ENCODE measurements at places on chromosomes 6 and 20.

GRCh38 chr20:1164871-1165270, 19.9 kb downstream of the TMEM74B start:
- no peaks in the 10 kb centered on the region for H3K27me3 ChIP-seq
- DNase-seq, result no peak
- no peaks in the 10 kb centered on the region for H3K36me3 ChIP-seq
- peaks cover 10% of the 10 kb centered on the region for H3K4me1 ChIP-seq
- H3K27ac ChIP-seq, result no peak overlapping the region

- H3K36me3 ChIP-seq, result peaks cover 3% of the 10 kb centered on the region
- H3K27ac ChIP-seq, result no peak overlapping the region
- H3K27me3 ChIP-seq, result no peaks in the 10 kb centered on the region
- H3K4me3 ChIP-seq, result no peak overlapping the region
- no peaks in the 10 kb centered on the region for H3K4me1 ChIP-seq
These were observed 50.4 kb upstream of the TLDC2 start for GRCh38 chr20:36825385-36826104.

GRCh38 chr6:113190170-113190569, 667.0 kb upstream of the MARCKS start:
- no peak overlapping the region for H3K4me3 ChIP-seq
- no peak overlapping the region for H3K27ac ChIP-seq
- H3K27me3 ChIP-seq, result no peaks in the 10 kb centered on the region
- no peaks in the 10 kb centered on the region for H3K36me3 ChIP-seq
- peak; percentile 20 for DNase-seq

DNA sequence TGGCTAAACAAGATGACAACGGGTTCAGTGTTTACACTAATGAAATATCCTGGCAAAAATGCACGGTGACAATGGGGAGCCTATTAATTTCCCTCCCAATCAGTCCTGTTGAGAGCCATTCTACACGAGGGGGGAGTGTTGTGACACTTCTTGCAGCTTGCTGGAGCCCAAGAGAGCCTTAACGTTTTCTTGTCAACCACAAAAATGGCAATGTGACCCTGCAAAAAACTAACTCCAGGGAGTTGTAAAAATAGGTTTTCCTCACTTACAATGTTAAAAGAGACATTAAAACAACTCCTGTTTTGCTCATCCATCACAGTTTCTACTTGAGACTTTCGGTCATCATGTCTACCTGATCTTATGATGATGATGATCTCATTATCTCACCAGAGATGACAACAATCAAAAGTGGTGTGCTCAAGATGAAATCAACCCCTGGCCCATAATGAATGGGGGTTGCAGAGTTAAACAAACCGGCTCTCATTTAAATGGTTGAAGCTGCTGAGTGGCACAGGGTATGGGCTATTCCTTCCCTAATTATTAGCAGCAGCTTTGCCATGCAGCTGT, 57.9 kb downstream of the GJA10 start:
- DNase-seq, result no peak
- no peaks in the 10 kb centered on the region for H3K4me1 ChIP-seq
- H3K4me3 ChIP-seq, result no peak overlapping the region
- no peaks in the 10 kb centered on the region for H3K27me3 ChIP-seq
- H3K27ac ChIP-seq, result no peak overlapping the region

GRCh38 chr6:18160911-18161310, 5.7 kb downstream of the KDM1B start:
- H3K4me1 ChIP-seq, result peaks cover 8% of the 10 kb centered on the region
- H3K27ac ChIP-seq, result no peak overlapping the region
- no peaks in the 10 kb centered on the region for H3K36me3 ChIP-seq
- no peak overlapping the region for H3K4me3 ChIP-seq

DNA sequence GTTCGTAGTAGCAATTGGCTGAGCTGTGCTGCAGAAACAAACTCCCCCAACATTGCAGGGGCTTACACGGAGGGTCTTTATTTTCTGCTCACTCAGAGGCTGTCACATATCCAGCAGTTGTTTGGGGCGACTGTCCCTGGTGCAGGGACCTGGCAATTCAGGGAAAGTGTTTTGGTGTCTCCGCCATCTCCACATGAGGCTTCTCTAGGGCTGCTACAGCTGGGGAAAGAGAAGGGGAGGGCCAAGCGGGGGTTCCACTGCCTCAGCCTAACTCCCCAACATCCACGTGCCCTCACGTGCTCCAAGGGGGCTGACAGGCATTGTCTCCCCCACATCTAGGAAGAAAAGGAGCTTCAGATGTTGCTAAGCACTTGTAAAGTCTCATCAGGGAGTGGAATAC, 61.3 kb upstream of the NXT1 start:
- no peaks in the 10 kb centered on the region for H3K4me1 ChIP-seq
- no peaks in the 10 kb centered on the region for H3K27me3 ChIP-seq
- H3K36me3 ChIP-seq, result no peaks in the 10 kb centered on the region
- no peak overlapping the region for H3K4me3 ChIP-seq
- no peak for DNase-seq

DNA sequence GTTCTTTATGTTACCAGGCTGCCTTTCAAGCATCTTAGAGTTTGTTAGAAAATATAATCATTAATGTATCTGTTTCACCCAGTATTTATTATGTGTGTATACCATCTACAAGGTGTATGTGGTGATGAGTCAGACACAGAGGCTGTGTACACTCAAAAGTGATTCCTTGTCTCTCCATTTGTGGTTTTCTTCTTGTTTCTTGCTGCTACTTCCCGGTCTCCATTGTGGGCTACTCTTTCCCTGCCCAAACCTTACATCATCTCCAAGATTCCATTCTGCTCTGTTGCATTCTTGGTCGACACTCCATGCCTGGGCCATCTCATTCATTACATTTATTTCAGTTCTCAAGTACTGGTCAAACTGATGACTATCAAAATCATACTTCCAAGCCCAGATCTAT, 182.2 kb upstream of the STXBP5 start:
- DNase-seq, result no peak
- H3K4me3 ChIP-seq, result no peak overlapping the region
- no peaks in the 10 kb centered on the region for H3K4me1 ChIP-seq
- H3K36me3 ChIP-seq, result no peaks in the 10 kb centered on the region
- no peak overlapping the region for H3K27ac ChIP-seq

DNA sequence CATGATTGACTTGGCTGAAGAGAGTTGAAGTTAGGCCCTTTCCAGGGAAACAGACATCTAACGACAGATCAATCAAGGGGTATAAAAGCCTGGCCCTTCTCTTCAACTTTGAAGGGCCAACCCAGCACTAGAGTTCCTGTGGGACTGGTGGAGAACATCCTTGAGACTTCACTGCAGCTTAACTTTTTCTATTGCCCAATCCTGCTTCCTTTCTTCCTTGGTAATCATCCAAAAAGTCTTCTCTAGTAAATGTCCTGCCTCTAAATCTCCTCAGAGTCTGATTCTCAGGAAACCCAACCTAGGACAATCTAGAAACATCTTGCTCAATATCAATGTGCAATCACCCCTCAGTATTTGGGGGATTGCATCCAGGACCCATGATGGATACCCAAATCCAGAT, 1.9 kb downstream of the MKKS start:
- H3K4me1 ChIP-seq, result peaks cover 38% of the 10 kb centered on the region
- DNase-seq, result no peak
- H3K36me3 ChIP-seq, result no peaks in the 10 kb centered on the region
- no peaks in the 10 kb centered on the region for H3K27me3 ChIP-seq
- no peak overlapping the region for H3K4me3 ChIP-seq

- H3K4me1 ChIP-seq, result no peaks in the 10 kb centered on the region
- DNase-seq, result peak; percentile 63
- H3K4me3 ChIP-seq, result no peak overlapping the region
These were observed 78.3 kb upstream of the CTNNBL1 start for GRCh38 chr20:37615340-37616109.

DNA sequence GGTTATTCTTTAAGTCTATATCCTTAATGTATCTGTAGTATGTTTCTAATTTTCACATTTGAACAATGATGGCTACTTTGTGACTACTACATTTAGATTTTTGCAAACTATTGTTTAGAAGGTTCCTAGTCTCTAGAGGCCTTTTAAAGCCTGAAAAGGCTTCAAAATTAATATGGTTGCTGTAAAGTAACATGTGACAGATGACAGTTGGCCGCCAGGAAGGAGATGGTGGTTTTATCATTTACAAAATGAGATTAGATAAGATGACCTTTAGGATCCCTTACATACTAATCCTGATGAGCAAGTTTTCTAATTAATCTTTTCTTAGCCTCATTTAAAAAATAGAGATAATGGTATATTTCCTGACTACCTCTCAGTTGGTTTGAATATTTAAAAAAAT, 18.8 kb downstream of the SCAF8 start:
- H3K27ac ChIP-seq, result no peak overlapping the region
- H3K4me3 ChIP-seq, result no peak overlapping the region
- no peaks in the 10 kb centered on the region for H3K27me3 ChIP-seq
- no peak for DNase-seq

- H3K36me3 ChIP-seq, result no peaks in the 10 kb centered on the region
- no peaks in the 10 kb centered on the region for H3K27me3 ChIP-seq
- no peak overlapping the region for H3K27ac ChIP-seq
- H3K4me3 ChIP-seq, result no peak overlapping the region
- no peak for DNase-seq
These were observed 193.3 kb upstream of the PLCB4 start for GRCh38 chr20:8875586-8875985.

DNA sequence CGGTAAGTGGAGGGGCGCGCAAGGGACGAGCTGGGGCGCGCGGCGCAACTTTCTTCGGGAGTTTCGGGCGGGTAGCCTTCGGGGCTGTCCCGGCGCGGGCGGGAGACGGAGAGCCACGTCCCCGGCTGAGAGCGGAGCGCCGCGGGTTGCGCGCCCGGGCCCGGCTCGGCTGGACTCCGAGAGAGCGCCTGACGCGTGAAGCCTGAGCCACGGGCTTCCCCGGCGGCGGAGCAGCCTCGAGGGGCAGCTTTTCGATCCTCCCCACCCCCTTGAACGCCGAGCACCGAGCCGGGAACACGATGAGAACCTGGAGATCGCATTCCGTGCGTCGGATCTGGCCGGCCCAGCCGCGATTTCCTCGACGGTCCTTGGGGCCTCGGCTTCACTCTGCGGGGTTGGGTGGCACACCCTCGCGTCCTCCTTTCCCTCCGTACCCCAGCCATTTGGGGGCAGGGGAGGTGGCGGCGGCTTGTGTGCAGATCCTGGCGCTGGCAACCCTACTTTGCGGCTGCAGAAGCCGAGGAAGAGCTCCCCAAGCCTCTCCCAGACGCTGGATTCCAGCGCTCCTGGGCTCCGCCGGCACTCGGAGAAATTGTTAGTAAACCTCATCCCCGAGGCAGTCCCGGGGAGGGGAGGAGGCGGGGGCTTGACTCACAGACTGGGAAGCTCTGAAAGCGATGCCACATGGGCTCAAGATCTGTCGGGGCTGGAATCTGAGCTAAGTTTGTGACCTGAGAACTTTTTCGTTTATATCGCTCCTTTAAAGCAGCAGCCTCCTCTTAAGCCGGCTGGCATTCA, 572 bp downstream of the DSE start:
- H3K4me3 ChIP-seq, result peak overlapping the region; percentile 41
- peak; percentile 43 for DNase-seq
- peaks cover 12% of the 10 kb centered on the region for H3K4me1 ChIP-seq
- no peaks in the 10 kb centered on the region for H3K36me3 ChIP-seq
- peak overlapping the region; percentile 11 for H3K27ac ChIP-seq

- no peaks in the 10 kb centered on the region for H3K27me3 ChIP-seq
- no peak overlapping the region for H3K4me3 ChIP-seq
- no peak for DNase-seq
- no peaks in the 10 kb centered on the region for H3K36me3 ChIP-seq
These were observed 1127.5 kb downstream of the GRIK2 start for GRCh38 chr6:102520966-102521365.

GRCh38 chr6:7085911-7086310, 21.9 kb upstream of the RREB1 start:
- H3K36me3 ChIP-seq, result no peaks in the 10 kb centered on the region
- no peak overlapping the region for H3K27ac ChIP-seq
- peak; percentile 41 for DNase-seq

GRCh38 chr6:26311385-26312095, 53.5 kb upstream of the BTN3A2 start:
- H3K27me3 ChIP-seq, result no peaks in the 10 kb centered on the region
- peaks cover 19% of the 10 kb centered on the region for H3K4me1 ChIP-seq
- DNase-seq, result peak; percentile 54
- peak overlapping the region; percentile 43 for H3K27ac ChIP-seq
- H3K4me3 ChIP-seq, result no peak overlapping the region

GRCh38 chr20:10708351-10709185, 34.8 kb upstream of the JAG1 start:
- no peak for DNase-seq
- no peak overlapping the region for H3K4me3 ChIP-seq
- no peaks in the 10 kb centered on the region for H3K36me3 ChIP-seq
- no peaks in the 10 kb centered on the region for H3K27me3 ChIP-seq
- H3K27ac ChIP-seq, result no peak overlapping the region

GRCh38 chr6:4615231-4615630, 161.0 kb upstream of the CDYL start:
- no peak overlapping the region for H3K27ac ChIP-seq
- H3K4me1 ChIP-seq, result no peaks in the 10 kb centered on the region
- no peak overlapping the region for H3K4me3 ChIP-seq
- DNase-seq, result no peak
- no peaks in the 10 kb centered on the region for H3K36me3 ChIP-seq
- H3K27me3 ChIP-seq, result no peaks in the 10 kb centered on the region

DNA sequence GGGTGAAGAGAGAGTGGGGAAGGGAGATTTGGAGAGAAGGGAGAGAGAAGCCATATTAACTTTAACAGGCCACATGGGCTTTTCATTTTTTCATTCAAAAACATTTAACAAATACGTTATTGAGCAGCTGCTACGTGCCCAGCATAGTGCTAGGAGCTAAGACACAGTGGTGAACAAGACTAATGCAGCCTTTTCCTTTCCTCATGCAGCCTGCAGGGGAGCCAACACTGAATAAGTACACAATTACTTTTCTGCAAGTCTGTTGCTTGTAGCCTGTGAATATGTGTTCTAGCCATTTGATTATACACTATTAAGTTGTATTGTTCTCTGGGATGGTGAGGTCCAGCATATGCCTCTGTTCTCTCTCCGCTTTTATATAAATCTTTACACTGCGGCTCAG, 1.9 kb upstream of the BLOC1S5 start:
- H3K4me3 ChIP-seq, result no peak overlapping the region
- H3K27ac ChIP-seq, result no peak overlapping the region
- H3K4me1 ChIP-seq, result peaks cover 6% of the 10 kb centered on the region
- H3K36me3 ChIP-seq, result peaks cover 1% of the 10 kb centered on the region
- no peaks in the 10 kb centered on the region for H3K27me3 ChIP-seq

GRCh38 chr6:64988148-64988547, 718.9 kb downstream of the EYS start:
- peaks cover 42% of the 10 kb centered on the region for H3K4me1 ChIP-seq
- no peak for DNase-seq
- H3K36me3 ChIP-seq, result no peaks in the 10 kb centered on the region

GRCh38 chr6:18328070-18328469, 59.1 kb upstream of the RNF144B start:
- no peaks in the 10 kb centered on the region for H3K27me3 ChIP-seq
- peaks cover 8% of the 10 kb centered on the region for H3K4me1 ChIP-seq
- H3K27ac ChIP-seq, result no peak overlapping the region
- no peak for DNase-seq
- no peak overlapping the region for H3K4me3 ChIP-seq
- H3K36me3 ChIP-seq, result no peaks in the 10 kb centered on the region

- peaks cover 5% of the 10 kb centered on the region for H3K4me1 ChIP-seq
- no peaks in the 10 kb centered on the region for H3K27me3 ChIP-seq
- DNase-seq, result no peak
These were observed 66.3 kb downstream of the MAP7 start for GRCh38 chr6:136483906-136484305.
